Anterior cingulate cortex (tissue), 58 donors: ENCODE measurements at places on chromosomes 3 and 15.

DNA sequence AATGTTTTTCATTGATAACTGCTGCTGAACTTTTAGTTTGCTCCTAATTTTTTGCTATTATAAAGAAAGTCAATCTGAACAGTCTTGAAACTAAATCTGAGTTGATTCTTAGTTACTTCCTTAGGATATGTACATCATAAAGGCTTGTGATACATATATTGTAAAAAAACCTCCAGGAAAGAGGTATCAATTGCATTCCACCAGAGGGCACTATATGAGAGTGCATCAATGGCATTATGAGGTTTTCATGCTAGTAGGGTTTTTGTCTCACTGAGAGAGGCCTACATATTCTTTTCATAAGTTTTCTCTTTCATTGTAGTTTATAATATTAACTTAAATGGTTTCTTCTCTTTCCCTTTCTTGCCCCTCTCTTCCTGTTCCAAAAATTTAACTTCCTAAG is 46.9 kb downstream of the PIK3R4 start:
- no peak for DNase-seq

DNA sequence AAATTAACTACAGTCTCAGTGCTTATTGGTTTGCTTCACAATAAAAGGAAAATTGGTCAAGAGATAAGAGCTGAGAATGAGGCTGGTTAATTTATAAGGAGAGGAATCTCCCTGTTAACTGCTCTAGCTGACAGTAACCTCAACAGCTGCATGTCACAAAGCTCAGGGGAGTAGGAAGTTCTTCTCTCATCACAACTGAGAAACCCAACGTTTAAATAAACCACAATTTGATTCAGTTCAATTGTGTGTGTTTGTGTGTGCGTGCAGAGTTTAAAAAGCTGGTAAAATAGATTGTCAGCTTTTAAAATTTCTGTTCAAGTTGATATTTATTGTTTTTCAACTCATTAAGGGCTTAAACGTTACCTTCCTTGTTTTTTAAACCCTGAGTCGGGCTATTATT is 3.5 kb upstream of the TGFBR2 start:
- DNase-seq: no peak

DNA sequence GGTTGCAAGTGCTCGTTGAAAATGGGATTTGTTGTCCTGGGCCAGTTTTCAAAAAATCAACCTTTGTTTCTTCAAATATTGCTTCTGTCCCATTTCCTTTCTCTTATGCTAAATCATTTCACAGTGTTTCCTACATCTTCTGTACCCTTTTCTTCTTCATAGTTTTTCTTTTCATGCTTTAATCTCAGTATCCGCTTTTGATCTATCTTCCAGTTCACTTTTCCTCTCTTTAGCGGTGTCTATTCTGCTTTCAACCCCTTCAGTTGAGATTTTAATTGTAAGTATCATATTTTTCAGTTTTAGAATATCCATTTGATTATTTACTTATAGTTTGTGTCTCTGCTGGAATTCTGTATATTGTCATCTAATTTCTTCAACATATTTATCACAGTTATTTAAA is 311.7 kb upstream of the TPM1 start:
- no peak for DNase-seq

DNA sequence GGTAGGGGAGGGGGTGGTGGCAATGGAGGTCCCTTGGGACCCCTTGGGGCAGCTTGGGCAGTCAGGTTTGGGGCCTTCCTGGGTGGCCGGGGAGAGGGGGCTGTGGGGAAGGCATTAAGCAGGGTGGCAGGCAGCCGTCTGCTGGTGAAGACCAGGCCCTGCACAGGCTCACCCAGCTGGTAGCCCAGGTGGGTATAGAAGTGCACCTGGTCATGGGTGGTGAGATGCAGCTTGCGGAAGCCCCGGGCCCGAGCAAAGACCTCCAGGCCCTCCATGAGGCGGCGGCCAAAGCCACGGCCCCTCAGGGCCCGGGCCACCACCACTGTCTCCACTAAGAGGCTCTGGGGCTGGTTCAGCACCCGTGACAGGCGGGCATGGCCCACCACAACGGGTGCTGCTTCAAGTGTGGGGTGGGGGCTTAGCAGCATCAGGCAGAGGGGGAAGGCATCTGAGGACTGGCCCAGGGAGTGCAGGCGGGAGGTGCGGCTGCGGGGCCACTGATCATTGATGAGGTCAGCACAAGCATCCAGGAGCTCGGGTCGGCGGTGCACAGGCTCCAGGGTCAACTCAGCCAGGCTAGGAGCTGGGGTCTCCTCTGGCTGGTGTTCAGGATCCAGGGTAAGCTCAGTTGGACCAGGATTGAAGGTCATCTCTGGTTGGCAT is 2.4 kb downstream of the HYAL3 start:
- no peak for DNase-seq

DNA sequence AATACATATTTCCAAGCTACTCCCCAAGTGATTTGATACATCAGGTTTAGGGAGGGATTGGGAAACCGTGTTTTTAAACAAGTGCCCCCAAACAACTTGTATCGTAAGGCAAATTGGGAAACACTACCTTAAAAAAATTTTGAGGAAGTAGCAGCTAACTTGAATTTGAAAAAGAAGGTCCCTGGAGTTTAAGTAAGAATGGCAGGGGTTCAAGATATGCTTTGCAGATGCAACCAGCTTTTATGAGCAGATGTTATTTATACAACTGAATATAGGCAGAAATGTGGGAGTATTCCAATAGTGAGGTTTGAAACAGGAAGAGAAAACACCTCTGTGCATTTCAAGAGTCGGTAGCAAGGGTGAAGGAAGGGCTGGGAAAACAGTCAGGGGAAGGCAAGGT is 139.6 kb downstream of the IL20RB start:
- DNase-seq: no peak

GRCh38 chr15:75929799-75930565 is 26.3 kb downstream of the FBXO22 start:
- no peak for DNase-seq

DNA sequence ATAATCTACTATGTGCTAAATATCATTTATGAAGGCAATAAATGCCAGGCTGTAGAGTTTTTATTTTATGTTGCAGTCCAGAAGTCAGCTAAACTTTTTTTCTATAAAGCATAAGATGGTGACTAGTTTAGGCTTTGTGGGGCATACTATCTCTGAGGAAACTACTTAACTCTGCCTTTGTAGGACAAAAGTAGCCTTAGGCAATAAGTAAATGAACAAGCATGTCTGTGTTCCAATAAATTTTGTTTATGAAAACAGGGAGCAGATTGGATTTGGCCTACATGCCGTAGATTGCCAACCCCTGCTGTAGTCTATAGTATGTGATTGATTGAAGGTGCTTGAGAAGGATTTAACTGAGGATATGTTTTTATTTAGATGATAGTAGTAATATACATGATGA is 502.5 kb upstream of the NAALADL2 start:
- DNase-seq: no peak

- no peak for DNase-seq
Observed at GRCh38 chr3:56110886-56111285, 357.4 kb downstream of the ERC2 start.

DNA sequence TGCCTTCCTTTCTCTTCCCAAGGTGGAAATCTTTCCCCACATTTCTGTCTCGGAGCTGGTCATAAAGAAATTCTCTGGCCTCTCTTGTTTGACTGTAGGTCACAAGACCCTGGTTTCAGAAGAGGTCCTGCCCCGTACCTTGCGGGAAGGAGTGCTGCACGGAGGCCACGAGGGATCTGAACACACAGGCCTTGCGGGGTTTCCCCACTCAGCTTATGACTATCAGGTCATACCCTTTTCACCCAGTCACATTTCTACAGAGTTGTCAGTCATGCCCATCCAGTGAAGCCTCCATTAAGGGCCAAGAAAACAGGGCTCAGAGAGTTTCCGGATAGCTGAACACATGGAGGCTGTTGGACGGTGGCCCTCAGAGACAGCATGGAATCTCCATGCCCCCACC is 54.7 kb upstream of the ATP13A3 start:
- DNase-seq: no peak

DNA sequence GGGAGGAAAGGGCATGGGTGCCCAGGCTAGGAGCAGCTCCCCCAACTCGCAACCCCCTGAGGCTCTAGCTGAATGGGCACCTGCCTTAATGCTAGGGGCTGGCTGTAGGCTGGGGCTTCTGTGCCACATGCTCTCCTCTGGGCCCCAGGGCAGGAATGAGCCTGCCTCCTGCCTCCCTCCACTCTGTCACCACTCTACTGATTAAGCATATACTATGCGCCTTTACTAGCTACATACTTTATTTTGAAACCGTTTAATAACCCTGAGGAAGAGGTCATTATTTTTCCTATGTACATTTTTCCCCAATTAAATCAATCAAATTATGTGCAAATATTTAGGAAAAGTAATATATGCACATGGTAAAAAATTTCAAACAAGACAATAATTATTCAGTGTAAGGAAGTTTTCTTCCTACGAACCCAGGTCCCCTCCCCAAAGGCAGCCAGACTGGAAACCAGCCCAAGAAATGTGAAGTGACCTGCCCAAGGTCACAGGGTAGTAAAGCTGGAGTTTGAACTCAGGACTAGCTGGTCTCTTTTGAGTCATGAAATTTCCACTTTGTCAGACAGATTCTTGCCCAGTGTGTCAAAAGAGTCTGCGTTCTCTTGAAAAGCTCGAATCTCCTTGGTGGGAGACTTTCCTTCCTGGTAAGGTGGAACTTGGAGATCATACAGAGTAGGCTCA is 122.5 kb downstream of the DNAJB8 start:
- no peak for DNase-seq

- DNase-seq: no peak
Observed at GRCh38 chr3:36909181-36909580, 35.7 kb downstream of the TRANK1 start.
